ENCODE measurements at places on chromosomes 5 and 9.

GRCh38 chr9:9483175-9483574 is 1129.6 kb downstream of the PTPRD start:
- no peak for DNase-seq

DNA sequence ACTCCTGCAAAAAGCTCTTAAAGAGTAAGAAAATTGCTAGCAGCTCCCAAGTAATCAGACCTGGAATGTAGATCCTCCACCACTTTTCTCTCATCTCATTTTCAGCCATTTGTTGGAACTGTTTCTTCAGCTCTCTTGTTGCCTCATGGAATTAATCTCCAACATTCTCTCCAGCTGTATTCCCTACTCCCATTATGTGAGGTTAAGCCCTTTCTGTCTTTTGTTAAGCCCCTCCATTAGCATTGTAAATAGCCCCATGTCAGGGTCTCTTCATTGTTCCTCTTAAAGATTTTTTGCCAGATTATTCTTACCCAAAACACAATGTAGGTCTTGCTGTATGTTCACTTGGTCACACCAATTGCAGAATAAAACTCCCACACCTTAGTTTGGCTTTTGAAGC is 119.8 kb downstream of the PLPPR1 start:
- no peak for DNase-seq

GRCh38 chr9:87950765-87951488 is 23.4 kb downstream of the CDK20 start:
- DNase-seq, result no peak

- no peak for DNase-seq
These were observed 212.0 kb downstream of the DEPDC1B start for GRCh38 chr5:60487885-60488442.

GRCh38 chr5:94209774-94210355 is 408.5 kb downstream of the KIAA0825 start:
- no peak for DNase-seq

DNA sequence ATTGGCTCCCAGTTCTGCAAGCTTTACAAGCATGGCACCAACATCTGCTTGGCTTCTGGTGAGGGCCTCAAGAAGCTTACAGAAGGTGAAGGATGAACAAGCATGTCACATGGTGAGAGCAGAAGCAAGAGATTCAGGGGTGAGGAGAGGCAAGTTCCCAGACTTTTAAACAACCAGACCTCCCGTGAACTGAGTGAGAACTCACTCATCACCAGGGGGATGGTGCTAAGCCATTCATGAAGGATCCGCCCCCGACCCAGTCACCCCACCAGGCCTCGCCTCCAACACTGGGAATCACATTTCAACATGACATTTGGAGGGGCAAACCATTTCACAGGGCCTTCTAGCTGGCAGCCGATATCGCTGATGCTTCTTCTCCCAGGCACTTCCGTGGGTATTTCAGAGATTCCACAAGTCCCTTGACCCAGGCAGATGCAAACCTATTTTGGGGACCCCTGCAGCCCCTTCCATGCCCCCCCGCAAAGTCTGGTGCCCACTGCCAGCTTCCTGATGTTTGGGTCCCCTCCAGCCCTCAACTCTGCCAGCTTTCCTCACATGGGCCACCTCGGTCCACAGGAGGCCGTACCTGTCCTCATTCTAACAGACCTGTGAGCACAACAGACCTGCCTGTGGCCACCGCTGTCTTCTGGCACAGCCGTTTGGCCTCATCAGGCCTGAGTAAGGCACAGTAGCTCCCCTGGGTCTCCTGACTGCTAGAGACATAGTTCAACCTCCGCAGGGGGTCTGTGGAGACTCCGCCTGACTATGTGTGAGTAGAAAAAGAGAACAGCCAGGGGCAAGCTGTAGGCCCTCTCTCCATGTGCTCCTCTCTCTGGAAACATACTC is 60.7 kb upstream of the ANGPTL2 start:
- peak; percentile 49 for DNase-seq

DNA sequence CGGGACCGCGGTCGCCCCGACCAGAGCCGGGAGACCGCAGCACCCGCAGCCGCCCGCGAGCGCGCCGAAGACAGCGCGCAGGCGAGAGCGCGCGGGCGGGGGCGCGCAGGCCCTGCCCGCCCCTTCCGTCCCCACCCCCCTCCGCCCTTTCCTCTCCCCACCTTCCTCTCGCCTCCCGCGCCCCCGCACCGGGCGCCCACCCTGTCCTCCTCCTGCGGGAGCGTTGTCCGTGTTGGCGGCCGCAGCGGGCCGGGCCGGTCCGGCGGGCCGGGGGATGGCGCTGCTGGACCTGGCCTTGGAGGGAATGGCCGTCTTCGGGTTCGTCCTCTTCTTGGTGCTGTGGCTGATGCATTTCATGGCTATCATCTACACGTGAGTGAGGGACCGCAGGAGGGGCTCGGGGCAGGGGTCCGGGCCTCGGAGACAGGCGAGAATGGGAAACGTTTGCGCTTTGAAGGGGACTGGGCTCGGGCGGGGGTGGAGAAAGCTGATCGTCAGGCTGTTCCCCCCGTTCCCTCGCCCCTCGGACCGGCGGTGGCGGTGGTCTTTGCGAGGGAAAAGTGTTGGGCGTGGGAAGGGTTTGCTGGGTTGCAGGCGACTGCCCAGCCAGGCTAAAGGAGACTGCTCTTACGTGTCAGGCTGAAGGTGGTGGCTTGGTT is 457 bp downstream of the UGCG start:
- peak; percentile 80 for DNase-seq

- no peak for DNase-seq
These were observed 237.5 kb upstream of the ADRA1B start for GRCh38 chr5:159678657-159679392.

DNA sequence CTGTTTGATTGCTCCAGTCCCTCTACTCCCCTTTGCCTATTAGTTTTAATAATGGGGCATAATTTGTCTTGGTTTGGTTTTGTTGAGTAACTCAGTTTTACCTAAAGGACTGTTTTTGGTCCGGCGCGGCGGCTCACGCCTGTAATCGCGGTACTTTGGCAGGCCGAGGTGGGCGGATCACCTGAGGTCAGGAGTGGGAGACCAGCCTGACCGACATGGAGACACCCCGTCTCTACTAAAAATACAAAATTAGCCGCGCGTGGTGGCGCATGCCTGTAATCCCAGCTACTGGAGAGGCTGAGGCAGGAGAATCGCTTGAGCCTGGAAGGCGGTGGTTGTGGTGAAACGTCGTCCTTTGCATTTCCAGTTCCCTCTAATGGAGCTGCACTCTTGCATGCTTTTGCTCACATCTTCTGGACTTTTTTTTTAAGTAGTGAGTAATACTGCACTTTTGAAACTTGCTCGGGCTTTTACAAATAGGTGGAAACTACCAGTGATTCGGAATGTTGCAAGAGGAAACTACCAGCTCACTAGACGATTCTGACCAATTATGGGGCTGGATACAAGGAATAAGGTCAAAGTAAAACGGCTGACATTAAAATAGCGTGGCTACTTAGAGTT is 721 bp upstream of the MAML1 start:
- peak; percentile 67 for DNase-seq

- no peak for DNase-seq
These were observed 189.8 kb upstream of the TRIM32 start for GRCh38 chr9:116497095-116497890.

GRCh38 chr9:97411789-97412625 is at the start of gene TDRD7:
Gene TDRD7, plus strand, starts transcription at chr9:97412096. Its CDS starts 16,370 bp downstream, at chr9:97428466.
- DNase-seq, result peak; percentile 92

GRCh38 chr9:117104206-117104605 is 310.7 kb downstream of the ASTN2 start:
- no peak for DNase-seq

DNA sequence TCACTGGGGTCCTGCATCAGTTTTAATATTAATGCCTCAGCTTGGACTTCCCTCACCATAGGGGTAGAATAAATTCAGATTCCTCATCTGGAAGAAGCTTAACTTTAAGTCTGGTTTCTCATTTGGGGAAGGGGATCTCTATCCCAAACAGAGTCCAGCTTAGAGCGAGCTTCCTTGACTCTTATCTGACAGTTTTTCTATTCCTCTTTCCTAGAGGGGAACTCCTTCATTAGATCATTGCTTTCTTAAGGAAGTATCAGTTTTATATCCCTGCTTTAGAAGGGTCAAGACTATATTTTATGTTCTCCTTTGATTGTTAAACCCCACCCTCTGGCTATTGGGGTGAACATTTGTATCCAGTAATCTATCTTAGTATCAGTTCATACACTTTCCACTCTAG is 24.2 kb upstream of the CDC42SE2 start:
- DNase-seq, result no peak

DNA sequence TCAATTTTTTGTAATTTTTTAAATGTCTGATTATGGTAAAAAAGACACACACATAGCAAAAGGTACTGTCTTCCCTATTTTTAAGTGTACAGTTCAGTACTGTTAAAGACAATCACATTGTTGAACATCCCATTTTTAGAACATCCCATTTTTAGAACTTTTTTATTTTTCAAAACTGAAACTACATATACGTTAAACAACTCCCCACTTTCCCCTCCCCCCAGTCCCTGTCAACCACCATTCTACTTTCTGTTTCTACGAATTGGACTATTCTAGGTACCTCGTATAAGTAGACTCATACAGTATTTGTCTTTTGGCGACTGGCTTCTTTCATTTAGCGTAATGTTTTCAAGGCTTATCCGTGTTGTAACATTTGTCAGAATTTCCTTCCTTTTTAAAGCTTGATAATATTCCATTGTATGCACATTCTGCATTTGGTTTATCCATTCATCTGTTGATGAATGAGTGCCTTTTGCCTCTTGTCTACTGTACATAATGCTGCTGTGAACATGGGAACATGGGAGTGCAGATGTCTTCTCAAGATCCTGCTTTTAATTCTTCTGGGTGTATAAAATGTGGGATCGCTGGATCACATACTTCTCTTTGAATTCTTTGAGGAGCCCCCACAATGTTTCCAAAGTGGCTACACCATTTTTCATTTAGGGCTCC is 154.0 kb downstream of the PIK3R1 start:
- DNase-seq, result peak; percentile 86

DNA sequence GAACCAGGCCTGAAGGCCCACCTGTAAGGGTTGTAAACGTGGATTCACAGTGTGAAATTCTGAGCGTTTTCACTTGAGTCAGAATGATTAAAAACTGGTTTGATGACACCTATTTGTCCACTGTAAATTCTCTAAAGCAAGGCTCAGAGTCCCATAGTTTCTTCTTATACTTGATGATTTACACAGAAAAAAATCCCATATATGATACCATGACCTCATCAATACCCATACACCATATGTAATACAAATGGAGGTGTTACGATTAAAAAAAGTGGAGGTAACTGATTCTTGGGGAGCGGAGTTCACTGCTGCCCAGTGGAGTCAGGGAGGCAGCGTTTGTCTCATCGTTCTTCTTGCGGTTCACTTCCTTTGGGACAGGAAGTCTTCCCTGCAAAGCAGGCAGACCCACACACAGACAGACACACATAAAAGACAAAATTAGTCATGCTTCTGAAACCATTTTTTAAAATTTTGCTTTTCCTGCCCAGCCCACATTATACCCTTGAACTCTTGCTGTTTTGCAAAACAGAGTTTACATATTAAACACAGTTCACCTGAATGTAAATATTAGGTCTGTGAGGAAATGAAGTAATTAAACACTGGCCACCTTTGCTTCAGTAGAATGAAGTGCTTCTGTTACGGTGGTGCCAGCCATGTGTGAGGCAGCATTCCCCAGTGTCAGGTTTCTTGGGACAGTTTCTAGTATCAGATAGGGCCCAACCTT is 26.2 kb downstream of the NREP start:
- DNase-seq, result no peak

DNA sequence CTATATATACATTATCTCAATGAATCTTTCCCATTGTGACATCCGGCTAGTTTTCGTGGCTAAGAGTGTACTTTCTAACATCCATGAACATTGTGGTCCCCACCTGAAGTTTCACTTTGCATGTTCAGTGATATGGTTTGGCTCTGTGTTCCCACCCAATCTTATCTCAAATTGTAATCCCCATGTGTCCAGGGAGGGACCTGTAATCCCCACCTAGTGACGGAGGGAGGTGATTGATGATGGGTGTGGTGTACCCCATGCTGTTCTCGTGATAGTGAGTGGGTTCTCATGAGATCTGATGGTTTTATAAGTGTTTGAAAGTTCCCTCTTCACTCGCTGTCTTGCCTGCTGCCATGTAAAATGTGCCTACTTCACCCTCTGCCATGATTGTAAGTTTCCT is 28.1 kb downstream of the MRPL22 start:
- DNase-seq, result no peak

DNA sequence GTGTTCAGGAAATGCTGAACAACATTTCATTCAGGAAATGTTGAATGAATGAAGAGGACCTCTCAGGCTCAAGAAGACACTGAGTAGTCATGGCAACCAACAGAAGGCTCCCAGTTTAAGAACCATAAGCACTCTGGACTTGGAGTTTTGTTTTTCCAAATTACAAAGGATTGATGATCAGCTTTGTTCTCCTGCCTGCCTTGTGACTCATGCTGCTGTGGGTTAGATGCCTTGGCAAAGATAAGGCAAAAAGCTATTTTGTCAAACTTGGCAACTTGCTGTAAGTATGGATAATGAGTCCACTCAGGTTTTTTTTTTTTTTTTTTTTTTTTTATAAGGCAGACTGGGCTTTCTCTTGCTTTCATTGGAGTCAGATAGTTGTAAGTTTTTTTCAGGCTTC is 365.0 kb downstream of the TMEM232 start:
- no peak for DNase-seq

DNA sequence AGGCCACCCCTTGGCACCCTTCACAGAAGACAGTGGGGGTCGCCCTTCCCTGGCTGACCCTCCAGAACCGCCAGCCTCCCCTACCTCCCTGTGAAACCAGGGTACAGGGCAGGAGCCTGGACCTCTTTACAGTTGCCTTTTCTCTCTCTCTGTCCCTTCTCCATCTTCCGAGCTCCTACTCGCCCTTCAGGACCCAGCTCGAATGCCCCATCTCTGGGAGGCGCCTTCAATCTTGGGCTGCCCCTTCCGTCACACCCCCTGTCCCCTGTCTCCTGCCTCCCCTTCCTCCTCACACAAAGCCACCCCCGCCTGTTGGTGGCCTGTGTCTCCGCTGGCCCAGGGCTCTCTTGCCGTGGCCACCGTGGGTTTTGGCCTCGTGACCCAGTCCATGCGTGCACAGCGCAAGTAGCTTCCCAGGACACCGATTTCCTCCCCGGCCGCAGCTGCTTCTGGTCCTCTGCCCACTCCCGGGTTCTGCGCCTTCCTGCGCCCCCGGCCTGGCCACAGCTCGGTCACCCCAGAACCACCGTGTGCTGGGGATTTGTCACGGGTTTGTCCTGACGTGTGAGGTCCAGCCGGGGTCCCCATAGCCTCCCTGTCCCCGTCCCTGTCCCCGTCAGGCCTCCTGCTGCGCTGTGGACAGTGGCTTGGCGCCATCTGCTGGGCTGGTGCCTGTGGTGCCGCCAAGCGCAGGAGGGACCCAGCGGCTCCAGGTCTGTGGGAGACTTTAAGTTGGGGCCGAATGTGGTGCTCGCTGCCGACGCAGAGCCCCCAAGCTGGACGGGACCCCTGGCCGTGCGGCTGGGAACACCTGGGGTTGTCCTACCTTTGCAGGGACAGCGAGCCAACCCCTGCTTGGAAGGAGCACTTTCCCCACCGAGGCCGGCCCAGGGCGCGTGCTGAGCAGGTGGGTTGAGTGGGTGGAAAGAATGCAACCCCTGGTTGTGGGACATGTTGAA is 4.0 kb upstream of the TMEM250 start:
- DNase-seq, result peak; percentile 83

- no peak for DNase-seq
These were observed 422.7 kb downstream of the MTRR start for GRCh38 chr5:8291641-8292040.

Measured in natural killer cell treated with Interleukin-12 subunit alpha and Interleukin-12 subunit beta and Interleukin-15 and Interleukin-18, amount 100 ng/mL, for 72 hours (primary cell).